Central memory CD8-positive, alpha-beta T cell (primary cell): ENCODE measurements at places on chromosomes 7 and 10.

DNA sequence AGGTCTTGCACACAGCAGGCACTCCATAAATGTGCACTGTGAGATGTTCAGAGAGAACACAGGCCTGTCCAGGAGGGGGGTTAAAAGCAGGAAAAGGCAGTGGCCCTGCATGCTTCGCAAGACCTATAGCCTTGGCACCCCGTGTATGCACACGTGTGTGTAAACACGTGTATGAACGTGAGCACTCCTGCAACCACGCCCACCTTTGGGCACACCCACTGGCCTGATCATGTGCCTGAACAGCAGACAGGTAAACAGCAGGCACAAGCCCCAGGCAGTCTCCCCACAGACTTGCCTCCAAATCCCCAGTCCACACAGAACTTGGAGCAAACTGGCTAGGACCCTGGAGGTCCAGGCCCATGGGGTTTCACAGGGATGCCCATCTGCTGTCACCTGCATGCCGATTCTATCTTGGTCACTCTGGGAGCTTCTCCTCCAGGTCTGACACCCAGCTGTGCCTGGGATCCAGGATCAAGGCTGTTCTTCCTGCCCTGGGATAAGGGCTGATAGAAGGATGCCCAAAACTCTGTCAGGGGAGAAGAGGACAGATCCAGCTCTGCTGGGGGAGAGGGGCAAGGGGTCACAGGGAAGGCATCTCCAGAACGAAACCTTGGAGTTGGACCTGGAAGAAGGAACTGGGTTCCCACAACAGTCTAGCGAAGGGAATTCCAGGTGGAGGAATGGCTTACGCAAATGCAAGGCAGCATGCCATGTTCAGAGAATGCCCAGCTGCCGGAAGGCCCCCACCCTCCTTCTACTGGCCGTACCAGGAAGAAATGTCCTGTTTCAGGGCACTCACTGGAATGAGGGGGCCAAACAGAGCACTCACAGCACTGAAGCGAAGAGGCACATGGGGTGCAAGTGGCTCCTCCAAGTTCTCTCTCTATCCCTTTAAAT lies 14.3 kb upstream of the ZMIZ1 start:
- no peak for DNase-seq

GRCh38 chr7:157870644-157871290 lies 534.0 kb downstream of the DNAJB6 start:
- no peak for DNase-seq

GRCh38 chr7:46566097-46566774 lies 645.2 kb upstream of the IGFBP3 start:
- DNase-seq: no peak

GRCh38 chr7:83586281-83586680 lies 62.7 kb downstream of the SEMA3E start:
- no peak for DNase-seq
